Retinal pigment epithelial cell (primary cell): ENCODE measurements at places on chromosomes 6 and 20.

DNA sequence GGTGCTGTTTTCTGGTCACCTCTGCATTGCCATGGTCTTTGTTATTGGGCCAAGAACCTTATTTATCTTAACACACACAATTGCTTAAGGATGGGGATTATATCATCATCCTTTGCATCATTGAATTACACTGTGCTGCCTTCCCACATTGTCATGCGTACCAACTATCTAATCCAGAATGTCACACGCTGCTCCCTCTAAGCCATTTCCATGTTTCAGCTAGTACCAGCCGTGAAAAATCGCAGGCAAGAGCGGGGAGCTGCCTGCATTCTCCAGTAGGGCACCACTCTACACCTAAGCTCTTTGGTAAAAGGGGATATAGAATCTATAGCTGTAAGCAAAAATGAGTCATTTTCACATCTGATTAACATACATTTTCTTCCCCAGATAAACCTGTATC is 277.0 kb downstream of the PRL start:
- DNase-seq, result no peak

DNA sequence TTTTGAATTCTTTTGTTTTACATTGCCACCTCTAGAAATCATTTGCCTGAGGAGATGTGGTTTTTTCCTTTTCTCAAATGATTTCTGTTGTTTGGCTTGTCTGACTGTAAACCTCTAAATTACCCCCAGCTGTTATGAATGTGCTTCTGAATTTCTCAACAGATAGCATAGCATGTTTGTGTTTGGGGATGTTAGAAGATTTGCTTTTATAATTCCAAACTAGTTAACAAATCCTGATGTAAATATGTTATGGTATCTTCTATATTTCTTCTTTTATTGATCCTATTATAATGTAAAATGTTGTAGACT is 31.6 kb upstream of the EZR start:
- DNase-seq, result no peak

DNA sequence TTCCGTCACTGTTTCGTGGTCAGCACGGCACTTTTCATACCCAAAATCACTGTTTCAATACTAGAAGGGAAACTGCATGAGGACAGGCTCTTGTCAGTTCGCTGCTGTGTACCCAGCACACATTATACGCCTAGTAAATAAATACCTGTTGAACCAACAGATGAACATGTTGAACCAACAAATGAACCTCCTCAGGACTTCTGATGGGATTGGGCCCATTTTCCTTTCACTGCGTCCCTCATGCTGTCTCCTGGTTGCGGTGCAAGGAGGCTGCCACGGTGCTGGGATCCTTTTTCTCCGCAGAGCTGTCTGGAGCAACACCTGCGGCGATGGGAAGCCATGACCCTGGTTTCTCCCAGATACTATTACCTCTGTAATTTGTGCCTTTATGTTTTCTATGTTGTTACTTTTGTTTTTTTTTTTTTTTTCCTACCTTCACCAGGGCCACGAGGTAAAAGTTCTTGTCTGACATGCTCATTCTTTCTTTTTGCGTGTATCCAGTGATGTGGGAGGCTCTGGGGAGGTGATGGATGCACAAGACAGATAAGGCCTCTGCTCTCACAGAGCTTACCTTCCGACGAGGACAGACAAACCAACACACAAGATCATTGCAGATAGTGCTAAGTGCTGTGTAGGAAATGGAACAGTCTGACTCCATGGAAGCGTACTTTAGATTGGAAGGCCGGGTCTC is 1.1 kb downstream of the VAPB start:
- DNase-seq, result no peak

- no peak for DNase-seq
Observed at GRCh38 chr6:18386298-18386976, 713 bp upstream of the RNF144B start.
